ENCODE measurements at places on chromosomes 11 and 22.

GRCh38 chr11:128563942-128564641 lies 23.3 kb downstream of the ETS1 start:
- no peak for DNase-seq

DNA sequence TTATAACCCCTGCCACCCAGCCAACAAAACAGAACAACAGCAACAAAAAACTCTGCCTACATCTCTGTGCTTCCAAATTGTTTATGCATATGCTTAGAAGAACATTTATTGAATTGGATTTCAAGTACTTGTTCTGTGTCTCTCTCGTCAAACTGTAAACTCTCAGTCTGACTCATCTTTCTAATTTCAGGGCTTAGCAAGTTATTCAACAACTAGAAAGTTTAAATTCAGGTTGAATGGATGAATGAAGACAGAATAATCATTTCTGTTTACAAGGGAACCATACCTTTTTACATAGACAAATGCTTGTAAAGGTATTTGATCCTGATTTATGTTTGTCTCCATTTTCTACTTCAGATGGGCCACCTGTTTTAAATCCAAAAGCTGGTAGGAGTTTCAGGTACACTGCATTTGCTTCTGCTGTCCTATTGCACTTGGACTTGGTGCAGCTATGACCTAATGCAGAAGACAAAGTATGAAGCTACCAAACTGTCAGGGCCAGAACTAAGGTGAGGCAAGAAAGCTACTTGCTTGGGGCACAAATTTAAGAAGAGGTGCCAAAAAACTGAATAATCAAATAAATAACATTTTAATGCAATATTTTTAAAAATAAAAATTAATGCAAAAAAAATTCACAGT lies 1.6 kb upstream of the FBXO3 start:
- no peak for DNase-seq

- DNase-seq = no peak
Measured at GRCh38 chr11:133819114-133819513, 26.2 kb downstream of the SPATA19 start.

- DNase-seq = no peak
Measured at GRCh38 chr22:43435851-43436811, 24.3 kb downstream of the MPPED1 start.

DNA sequence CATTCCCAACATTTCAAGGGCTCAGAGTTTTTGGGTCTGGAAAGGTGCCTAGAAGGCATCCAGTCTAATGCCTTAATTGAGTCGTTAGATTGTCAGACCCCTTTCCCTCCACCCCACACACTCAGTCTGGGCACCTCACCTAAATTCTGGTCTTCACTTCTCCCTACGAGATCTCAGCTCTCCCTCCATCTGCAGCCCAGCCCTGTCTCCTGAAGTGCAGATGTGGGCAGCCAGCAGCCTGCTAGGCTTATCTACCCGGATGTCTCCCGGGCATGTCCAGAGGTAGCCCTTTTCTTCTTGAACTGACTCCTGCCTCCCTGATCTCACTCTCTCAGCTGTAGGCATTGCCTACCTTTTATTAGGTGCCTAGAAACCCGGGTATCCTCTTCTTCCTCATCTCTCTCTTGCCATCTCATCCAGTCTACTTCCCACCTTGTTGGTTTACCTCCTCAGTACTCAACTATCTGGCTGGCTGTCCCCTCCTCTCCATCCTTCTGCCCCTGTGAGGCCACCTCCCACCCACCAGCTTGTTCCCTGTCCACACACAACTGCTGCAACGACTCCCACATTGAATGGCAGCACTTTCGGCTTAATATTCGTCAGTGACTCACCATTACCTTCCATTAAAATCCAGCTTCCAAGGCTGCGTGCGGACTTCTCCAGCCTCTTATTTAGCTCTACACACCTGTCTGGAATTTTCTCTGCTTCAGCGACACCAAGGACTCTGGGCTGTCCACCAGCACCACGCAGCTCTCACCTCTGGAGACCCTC lies 6.2 kb downstream of the SEPTIN3 start:
- DNase-seq = no peak

DNA sequence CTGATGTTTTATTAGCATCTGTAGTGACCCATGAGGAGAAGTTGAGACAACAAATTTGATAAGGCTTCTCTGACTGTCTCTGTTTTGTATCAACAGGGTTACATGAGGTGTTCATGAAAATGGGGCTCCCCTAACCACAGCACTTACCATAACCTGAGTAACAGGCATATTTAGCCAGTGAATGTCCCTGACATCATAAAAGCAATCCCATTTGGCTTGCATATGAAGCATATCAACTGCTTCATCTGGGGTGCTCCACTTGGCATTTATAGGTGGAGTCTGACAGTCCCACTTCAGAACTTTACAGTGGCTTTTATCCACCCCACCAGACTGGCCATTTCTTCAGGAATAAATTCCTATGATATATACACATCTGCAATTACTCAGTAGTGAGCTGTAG lies 257.6 kb downstream of the LUZP2 start:
- DNase-seq = peak; percentile 63

Measured in HS-5 (cell line).